ENCODE measurements at places on chromosomes 1 and 21.

- DNase-seq = no peak
Measured at GRCh38 chr1:20199403-20199802, 13.1 kb upstream of the PLA2G2C start.

DNA sequence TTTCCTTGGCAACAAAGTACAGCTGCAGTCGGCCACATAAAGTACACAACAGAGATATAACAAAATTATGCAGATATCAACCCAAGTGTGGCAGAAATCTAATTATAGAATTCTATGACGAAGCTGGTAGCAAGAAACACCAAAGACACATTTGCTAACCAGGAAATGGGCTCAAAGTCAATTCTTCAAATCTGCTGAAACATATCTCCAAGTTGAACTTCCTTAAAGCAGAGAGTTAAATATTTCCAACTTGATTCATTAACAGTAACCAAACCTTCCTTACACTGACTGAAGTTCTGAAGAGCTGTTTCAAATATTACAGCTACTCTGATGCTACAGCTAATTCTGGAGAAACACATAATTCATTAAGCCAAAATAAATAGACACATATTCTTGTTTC lies 67.6 kb upstream of the SDC3 start:
- DNase-seq = no peak

GRCh38 chr1:67664048-67664447 lies 21.0 kb upstream of the GADD45A start:
- no peak for DNase-seq

GRCh38 chr1:240134596-240134995 lies 42.9 kb downstream of the FMN2 start:
- no peak for DNase-seq

GRCh38 chr1:95509989-95510388 lies 276.0 kb downstream of the RWDD3 start:
- DNase-seq = no peak

DNA sequence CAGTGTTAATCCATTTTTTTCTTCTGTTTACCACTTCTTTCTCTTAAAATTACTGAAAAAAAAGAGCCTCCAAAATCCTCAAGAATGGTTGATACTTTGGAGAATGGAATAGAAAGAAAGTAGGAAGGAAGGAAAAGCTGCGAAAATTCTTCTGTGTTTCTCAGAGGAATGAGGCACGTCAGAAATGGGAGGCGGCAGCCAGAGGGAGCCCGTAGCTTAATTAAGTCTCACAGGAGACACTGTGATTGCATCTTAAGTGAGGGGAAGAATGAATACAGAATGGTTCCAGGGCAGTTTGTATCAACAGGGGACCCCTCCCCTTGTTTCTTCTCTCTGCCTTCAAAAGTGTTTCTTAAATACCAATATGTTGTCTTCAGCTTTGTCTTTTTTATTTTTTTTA lies 1099.5 kb downstream of the PLA2G4A start:
- DNase-seq = no peak

- no peak for DNase-seq
Measured at GRCh38 chr1:53378061-53378460, 50.2 kb upstream of the LRP8 start.

- DNase-seq = no peak
Measured at GRCh38 chr1:24894002-24894401, 36.1 kb downstream of the RUNX3 start.

DNA sequence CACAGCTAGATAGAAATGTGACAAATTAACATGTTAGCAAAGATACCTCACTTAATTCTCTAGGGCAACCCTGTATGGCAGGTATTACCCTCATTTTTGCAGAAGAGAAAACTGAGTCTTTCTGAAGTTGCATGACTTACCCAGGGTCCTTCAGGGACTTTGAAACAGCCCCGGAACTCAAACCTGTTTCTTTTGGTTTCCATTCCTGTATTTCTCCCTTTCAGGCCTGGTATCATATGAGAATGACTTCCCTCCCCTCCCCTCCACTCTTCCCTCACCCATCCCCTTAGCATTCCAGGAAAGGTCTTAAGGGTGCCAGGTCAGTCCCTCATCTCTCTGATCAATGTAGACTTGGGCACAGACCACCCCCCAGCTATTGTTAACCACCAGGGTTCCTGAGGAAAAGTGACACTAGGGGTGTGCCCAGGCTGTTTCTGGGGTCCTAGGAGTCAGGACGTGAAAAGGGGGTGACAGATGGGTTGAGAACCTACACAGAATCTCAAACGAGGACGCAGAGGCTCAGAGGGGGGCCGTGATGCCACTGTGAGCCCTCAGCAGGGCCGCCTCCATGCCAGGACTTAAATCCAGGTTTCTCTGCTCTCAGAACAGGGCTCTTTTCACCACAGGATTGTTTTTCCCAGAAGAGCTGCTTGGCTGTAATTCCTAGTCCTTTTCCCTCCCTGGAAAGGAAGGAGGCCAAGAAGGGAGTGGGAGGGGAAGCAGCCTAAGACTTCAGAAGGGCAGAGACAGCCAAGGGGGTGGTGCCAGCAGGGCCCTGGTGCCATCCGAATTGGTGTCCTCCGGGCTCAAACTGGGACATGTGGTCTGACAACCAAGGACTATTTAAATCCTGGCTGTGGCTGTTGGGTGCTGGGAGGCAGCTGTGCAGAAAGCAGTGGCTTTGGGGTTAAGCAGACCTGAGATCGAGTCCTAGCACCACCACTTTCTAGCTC lies 2.1 kb upstream of the WASF2 start:
- no peak for DNase-seq

GRCh38 chr1:181493166-181493565 lies 9.8 kb downstream of the CACNA1E start:
- DNase-seq = no peak

- DNase-seq = no peak
Measured at GRCh38 chr1:8094481-8095241, 68.6 kb upstream of the ERRFI1 start.

DNA sequence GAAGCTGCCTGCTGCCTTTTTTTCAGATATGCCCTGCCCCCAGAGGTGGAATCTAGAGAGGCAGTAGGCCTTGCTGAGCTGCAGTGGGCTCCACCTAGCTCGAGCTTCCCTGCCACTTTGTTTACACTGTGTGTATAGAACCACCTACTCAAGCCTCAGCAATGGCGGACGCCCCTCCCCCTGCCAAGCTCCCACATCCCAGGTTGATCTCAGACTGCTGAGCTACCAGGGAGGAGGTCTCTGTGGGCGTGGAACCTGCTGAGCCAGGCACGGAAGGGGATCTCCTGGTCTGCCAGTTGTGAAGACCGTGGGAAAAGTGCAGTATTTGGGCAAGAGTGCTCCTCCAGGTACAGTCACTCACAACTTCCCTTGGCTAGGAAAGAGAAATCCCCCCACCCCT lies 65.1 kb downstream of the MSH4 start:
- DNase-seq = no peak

DNA sequence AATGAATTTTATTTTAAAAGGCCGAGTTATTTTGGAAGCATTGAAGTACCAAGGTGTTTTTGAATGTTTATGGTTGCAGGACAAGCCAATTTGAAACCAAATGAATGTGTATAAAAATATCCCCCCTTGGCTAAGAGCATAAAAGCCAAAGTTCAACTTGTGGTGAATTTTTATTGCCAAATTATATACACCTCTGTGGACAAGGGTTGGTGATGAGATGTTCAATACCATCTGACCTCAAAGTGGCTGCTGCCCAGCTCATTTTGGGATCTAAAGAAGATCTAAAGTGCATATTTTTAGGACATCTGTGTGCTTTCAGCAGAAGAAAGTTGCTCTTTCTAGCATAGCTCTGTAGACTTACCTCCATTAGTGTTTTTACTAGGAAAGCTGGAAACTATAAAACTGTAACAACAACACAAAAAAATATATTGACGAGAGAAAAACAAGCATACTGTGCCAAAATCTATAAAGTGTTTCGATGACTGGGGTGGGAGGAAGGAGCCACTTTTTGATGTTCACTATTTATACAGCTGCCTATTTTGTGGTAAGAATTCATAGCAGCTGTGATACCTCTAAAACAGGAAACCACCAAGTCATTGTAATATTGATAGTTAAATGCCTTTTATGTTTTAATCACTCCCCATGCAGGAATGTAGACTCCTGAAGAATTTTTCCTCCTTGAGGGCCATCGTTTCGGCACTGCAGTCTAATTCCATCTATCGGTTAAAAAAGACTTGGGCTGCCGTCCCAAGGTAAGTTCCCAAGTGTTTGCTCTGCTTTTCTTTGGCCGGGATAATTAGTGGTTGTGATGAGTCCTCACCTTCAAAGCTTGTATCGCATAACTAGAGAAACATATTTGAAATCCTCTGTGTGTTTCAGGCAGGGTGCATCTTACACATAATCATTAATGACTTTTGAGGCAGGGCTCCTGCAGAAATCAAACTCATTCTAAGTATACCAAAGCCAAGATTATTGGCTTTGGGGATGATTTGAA lies 83.2 kb downstream of the RGL1 start:
- no peak for DNase-seq

DNA sequence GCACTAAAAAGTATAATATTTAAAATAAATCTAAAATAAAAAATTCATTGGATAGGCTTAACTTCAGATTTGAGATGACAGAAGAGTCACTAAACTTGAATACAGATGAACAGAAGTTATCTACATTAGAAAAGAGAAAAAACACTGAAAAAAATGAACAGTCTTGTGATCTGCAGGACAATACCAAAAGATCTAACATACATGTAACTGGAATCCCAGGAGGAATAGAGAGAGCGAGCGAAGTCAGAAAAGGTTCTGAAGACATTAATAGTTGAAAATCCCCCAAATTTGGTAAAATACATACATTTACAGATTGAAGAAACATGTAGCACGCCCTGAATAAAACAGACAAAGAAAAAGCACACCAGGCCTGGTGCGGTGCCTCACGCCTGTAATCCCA lies 21.2 kb downstream of the B3GALNT2 start:
- no peak for DNase-seq

GRCh38 chr1:244801246-244801645 lies 34.2 kb upstream of the COX20 start:
- DNase-seq = peak; percentile 29

- DNase-seq = no peak
Measured at GRCh38 chr1:153293480-153293775, 19.3 kb downstream of the PGLYRP3 start.

- DNase-seq = no peak
Measured at GRCh38 chr1:94527447-94528031, 14.0 kb downstream of the F3 start.

GRCh38 chr1:205584732-205585131 lies 47.1 kb downstream of the ELK4 start:
- DNase-seq = no peak

GRCh38 chr1:54810153-54810942 lies 9.2 kb upstream of the TTC22 start:
- DNase-seq = peak; percentile 49

DNA sequence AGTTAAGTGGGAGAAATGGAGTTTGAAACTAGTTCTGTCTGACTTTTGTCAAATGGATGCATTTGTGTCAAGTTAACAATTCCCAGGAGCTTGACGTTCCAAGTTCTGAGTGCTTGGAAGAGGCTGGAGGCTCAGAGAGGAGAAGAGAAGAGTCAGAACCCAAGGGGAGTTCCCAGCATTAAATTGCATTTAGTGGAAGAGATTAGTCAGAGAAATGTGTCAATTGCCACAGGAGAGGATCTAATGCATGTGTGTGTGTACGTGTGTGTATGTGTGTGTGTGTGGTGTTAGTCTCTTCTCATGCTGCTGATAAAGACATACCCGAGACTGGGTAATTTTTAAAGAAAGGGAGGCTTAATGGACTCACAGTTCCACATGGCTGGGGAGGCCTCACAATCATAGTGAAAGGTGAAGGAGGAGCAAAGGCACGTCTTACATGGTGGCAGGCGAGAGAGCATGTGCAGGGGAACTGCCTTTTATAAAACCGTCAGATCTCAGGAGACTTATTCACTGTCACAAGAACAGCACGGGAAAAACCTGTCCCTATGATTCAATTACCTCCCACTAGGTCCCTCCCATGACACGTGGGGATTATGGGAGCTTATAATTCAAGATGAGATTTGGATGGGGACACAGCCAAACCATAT lies 101.5 kb upstream of the TMEM51 start:
- no peak for DNase-seq

DNA sequence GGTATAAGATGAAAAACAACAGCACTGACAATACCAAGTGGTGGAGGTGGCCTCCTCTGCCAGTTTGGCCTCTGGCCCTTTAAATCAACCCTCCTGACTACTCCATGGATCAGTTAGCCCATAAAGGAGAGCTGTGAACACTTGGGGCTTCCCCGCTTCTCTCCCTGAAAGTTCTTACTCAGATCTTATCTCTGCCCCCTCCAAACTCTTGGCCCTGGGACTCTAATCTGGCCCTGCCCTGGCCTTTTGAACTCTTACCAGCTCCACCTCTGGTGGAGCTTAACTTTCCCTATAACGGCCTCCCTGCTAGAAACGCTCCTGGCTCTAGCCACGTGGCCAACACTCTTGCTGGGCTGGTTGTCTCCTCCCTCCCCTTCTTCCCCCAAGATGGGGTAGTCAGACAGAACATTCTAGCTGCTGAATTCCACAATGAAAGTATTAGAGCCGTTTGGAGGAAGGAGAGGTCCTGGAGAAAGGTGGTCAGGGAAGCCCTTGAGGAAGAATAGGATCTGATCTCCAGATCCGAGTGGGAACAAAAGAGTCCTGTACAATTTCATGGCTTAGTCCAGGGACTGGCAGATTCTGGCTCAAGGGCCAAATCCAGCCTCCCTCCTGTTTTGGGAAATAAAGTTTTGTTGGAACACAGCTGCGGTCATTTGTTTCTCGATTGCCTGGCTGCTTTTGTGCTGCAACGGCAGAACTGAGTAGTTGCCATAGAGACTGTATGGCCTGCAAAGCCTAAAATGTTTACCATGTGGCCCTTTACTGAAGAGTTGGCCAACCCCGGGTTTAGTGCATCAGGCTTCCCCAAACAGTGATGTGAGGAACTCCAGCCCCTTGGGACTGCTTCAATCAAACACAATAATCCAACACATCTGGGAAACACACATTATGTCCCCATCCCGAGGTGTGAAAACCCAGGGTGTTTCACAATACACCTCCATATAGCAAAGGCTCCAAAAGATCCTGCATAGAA lies 9.5 kb upstream of the PIGR start:
- no peak for DNase-seq

Measured in activated T-helper 9 cell treated with anti-CD3 and anti-CD28 coated beads, Interleukin-2, amount 50 U/mL, for 16 hours (primary cell).